Germinal center (tissue), 1 donor: ENCODE measurements at places on chromosomes 6 and 20.

GRCh38 chr6:80647156-80647555 lies 540.7 kb downstream of the BCKDHB start:
- no peak for DNase-seq

DNA sequence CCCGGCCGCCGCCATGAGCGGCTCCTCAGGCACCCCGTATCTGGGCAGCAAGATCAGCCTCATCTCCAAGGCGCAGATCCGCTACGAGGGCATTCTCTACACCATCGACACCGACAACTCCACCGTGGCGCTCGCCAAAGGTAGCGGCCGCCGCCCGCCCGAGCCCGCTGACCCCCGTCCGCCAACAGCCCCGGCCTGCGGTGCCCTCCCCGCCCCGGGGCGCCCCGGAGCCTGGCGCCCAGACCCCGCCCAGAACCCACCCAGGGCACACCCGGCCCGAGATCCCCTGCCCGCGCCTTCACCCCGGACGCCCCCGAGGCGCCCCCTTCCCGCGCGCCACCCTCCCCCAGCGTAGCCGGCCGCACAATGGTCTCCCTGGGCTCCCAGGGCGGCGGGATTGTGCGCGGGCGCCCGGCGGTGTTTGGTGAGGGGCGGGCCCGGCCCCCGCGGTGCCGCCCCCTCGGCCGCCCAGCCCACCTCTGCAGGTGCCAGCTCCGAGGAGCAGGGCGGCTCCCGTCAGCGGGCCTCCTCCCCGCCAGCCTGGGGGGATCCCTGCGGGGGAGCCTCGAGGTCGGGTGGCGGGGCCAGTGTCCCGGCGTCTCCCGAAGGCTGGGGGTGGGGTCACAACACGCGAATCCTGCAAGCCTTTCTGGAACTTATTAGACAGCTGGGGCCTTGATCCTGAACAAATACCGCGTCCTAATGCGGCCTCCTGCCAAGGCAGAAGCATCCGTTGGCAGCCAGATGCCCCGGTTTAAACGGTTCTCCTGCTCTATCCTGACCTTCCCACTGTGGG lies 577 bp downstream of the LSM14B start:
- DNase-seq: peak; percentile 71

DNA sequence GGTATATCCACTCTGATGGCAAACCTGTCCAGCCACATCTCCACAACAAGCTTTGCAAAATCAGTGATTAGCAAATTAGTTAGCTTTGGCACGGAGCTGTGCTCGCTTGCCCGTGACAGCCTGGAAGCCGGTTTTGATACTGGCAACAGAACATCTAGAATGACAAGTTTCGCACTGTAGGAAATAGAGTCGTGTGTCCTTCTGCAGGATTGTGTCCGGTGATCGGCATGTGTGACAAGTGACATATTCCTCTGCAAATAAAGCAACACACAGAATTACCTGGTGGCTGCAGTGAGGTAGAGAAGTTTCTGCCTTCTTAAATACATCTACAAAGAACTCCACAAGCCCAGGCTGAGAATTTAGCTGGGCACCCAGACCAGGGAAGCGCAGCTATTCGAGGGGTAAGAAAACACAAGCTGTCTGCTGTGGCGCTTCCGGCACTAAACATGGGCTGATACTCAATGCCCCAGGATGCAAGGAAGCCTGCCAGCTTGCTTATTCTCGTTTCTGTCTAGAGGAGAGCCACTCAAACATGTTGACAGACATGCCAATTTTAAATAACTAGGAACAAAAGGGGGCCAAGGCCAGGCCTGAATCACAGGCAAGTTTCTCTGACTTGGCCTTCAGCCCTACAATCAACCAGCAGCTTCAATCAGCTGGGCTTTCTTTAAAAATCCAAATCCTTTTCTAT lies 22.2 kb downstream of the EIF2S2 start:
- no peak for DNase-seq

DNA sequence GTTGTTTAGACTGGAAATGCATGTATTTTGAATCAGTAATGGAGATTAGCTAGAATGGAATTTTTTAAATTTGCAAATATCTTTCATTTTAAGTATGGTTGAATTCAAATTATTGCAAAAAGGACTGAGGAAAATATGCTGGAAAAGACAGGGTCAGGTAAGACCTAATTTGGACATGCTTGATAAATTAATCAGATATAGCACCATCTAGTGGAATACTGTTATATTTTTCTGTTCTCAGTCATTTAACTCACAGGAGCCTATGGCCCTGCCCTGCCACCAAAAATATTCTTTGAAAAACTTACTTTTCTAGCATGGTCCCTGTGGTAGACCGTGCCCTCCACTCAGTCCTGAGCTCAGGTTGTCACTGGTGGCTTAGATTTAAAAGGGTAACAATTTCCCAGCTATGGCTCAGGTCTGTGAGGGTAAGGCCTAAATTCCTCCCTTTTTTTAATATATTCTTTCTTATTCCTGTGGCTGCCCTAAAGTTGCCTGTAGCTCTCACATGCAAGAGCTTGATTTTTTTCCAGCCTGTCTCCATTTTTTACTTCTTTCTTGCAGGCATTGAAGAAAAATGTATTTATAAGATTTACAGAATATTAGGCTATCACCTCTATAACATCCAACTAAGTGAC lies 25.3 kb upstream of the KIAA1586 start:
- peak; percentile 51 for DNase-seq

- DNase-seq: no peak
Observed at GRCh38 chr6:114281496-114281895, 61.3 kb downstream of the HS3ST5 start.

- peak; percentile 54 for DNase-seq
Observed at GRCh38 chr20:38073307-38074071, 39.9 kb downstream of the RPRD1B start.

- DNase-seq: no peak
Observed at GRCh38 chr6:78476561-78476960, 390.8 kb upstream of the IRAK1BP1 start.

- no peak for DNase-seq
Observed at GRCh38 chr6:134422426-134423231, 104.7 kb upstream of the SGK1 start.

- no peak for DNase-seq
Observed at GRCh38 chr6:23180504-23181293, 611.3 kb downstream of the HDGFL1 start.

DNA sequence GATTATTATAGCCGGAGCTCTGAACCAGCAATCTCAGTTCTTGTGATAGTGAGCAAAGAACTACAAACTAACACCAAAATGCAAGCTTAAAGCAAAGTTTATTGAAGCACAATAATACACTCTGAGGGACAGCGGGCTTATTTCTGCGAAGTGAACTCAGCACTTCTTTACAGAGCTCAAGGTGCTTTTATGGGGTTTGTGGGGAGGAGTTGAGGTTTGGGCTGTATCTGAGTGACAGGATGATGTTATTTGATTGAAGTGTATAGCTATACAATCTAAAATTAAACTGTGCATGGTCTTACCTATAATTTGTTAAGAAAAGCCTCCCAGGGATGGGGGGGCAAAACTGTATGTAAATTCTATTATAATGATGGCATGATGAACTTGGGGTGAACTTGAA lies 1.0 kb upstream of the HFE start:
- DNase-seq: no peak

DNA sequence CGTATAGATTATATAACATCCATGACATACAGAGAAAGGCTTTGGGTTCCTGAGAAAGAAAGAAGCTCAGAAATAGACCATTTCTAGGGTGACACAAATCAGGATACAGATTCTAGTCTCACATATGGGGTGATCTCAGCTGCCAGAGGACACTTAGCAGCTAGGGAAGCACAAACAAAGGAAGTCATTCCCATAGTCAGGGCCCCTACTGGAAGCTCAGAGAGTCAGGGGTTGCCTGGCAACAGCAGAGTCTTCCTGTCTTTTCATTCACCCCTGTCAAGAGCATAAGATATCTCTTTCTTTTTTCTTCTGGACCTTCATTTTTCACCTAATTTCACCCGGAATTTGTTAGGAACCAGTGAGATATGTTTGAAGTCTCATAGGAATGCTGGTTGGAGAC lies 81.9 kb upstream of the IYD start:
- no peak for DNase-seq

GRCh38 chr20:54148947-54149764 lies 24.6 kb downstream of the CYP24A1 start:
- no peak for DNase-seq

GRCh38 chr6:15819226-15819625 lies 156.4 kb upstream of the DTNBP1 start:
- DNase-seq: no peak

- no peak for DNase-seq
Observed at GRCh38 chr6:52373151-52373690, 11.3 kb downstream of the PAQR8 start.

GRCh38 chr6:100751590-100751989 lies 129.5 kb downstream of the ASCC3 start:
- DNase-seq: no peak

- DNase-seq: no peak
Observed at GRCh38 chr6:117992856-117993255, 85.8 kb downstream of the SLC35F1 start.

GRCh38 chr20:34544109-34544796 lies 14.3 kb upstream of the MAP1LC3A start:
- DNase-seq: no peak

DNA sequence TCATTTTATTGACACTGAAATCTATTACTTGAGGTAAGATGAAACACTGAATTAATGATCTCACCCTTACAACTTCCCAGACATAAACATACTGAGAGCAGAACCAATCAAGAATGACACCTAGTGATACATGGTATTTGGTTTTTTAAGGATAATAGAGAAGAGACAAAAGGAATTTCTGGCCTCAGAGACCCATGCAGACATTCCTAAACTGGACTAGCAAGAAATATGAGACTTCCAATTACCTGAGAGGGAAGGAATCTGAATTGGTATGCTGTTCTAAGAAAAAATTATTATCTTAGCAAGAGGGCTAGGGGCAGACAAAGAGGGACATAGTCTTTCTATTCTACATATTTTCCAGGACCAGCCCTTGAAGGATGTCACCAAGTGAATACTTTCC lies 141.1 kb downstream of the BMP5 start:
- no peak for DNase-seq

DNA sequence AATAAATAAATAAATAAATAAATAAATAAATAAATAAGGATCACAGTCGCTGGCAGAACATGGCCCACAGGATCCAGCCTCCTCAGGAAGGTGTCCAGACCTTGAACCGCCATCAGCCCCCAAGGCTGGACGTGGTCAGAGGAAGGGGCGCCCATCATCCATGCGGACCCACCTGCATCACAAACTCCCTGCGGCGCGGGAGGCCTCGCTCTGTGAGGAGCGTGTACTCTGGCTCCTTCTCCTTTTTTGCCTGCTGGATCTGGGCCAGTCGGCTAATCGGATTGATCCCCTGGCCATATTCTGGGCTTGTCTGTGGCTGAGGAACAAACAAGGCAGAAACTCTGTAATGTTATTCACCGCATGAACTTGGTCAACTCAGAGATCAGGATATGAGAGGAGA lies 65.2 kb downstream of the STAU1 start:
- no peak for DNase-seq

- no peak for DNase-seq
Observed at GRCh38 chr6:7215798-7216231, 97.2 kb downstream of the SSR1 start.

DNA sequence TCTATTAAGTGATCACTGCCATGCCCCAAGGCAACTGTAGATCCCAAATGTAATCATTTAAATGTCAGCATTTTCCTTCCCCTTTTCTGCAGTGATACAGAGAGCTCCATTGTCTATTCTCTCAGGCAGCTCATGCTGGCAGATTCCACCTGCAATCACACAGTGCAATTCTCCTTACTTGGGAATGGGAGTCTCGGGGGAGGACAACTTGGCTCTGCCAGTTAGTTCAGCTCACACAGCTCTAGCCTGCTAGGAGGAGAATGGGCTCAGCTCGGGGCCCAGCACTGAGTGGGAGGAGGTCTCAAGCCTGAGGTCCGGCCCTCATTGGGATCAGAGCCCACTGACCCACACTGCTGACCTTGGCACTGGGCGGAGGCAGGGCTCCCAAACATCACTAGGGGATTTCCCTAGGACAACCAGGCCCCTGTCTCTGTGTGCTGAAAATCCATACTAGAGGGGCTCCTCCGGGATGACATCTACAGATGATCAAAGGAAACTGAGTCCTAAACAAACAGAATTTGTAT lies 109.2 kb upstream of the ASF1A start:
- DNase-seq: no peak

DNA sequence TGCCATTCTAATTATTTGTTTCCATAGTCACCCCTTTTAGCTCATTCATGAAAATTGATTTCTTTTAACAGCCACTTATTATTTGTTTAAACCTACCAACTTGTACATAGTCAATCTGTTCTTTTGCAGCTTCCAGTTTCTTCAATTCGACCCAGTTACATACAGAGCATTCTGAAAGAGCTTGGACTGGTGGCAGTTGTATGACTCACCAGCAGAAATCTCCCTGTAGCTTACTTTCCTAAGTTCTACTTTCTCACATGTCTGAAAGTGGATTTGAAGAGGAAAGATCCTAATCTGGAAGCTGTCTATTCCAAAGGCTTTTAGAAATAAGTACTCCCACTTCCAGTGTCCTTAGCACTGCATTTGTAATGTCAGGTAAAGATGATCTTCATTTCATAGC lies 447.9 kb downstream of the HTR1B start:
- no peak for DNase-seq

DNA sequence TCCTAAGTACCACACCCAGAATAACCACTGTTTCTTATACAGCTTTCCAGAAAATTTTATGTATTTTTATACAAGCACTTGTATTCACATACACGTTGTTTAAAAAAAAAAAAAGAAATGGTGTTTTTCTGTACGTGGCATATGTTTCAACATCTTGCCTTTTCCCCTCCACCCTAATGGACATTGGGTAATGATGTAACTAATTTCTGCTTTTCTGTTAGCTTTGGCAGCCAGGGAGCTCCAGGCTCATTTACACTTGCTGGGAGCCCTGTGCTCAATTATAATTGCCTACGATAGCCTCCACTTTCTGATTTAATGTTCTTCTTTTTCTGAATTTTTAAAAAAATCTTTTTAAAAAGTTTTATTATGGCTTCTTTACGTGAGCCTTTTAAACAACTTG lies 352.4 kb downstream of the UTRN start:
- DNase-seq: no peak

- no peak for DNase-seq
Observed at GRCh38 chr6:62086047-62086446, 200.0 kb downstream of the KHDRBS2 start.

DNA sequence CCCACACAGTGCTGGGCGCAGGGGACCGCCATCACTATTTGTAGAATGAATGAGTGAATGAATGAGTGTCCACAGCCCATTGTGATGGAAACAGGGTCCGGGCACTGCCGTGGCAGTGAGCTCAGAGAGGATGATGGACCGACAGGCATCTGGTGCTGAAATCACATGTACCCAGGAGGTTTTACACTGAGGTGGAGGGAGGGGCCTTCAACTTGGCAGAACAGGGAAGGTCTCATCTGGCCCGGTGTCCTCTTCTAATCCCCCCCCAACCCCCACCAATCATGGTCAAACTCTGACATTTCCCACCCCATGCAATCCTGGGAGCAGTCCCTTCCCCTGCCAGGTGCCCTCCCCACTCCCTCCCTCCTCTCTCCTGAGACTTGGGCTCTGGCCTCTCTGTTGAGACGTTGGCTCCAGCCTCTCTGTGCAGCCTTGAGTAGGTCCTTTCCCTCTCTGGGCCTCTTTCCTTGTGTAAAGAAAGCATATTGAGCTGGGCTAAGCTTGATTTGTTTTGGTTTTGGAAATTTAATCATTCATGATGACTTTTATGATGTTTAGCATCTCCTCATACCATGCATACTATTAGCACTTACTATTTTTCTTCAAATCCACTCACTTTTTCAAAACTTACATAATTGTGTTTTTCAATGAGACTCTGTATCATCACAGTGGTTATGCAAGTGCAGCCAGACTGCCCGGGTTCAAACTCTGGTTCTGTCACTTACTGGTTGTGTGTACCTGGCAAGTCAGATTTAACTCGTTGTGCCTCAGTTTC lies 10.8 kb downstream of the KIAA1755 start:
- no peak for DNase-seq
